Femur (tissue), 1 donor: ENCODE measurements at places on chromosomes 7 and 10.
A peak's percentile ranks its signal among the peaks of the same experiment; 100 is the strongest.

- no peak for DNase-seq
Measured at GRCh38 chr7:41574377-41574776, 128.5 kb downstream of the INHBA start.

GRCh38 chr7:129765352-129765751 is 153.8 kb downstream of the NRF1 start:
- no peak for DNase-seq

DNA sequence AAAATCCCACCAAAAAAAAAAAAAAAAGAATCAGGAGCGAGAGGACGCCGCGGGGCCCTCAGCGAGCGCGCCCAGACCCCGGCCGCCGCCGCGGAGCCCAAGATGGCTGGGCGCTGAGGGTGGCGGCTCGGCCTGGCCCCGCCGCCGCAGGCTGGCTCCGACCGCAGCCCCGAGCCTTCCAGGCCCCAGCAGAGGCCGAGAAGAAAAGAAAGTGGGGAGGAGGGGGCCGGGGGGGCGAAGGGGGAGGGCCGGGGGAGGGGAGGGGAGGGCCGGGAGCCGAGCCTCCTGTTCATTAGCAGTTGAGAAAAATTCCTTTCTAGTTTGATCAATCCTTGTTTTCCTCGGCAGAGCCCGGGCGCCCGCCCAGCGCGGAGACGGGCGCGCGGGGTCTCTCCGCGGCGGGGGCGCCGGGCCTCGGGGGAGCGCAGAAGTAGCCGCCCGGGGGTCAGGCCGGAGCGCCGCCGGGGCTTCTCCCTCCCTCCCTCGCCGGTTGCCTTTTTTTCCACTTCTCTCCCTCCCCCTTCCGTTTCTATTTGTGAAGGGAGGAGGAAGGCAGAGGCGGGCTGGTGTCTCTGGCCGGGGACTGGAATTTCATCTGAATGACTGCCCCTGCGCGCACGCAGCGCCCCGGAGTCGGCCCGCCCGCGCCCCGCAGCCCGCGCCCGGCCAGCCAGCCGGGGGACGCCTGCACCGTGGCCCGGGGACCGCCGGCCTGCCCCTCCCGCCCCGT is 778 bp upstream of the TRIM8 start:
- DNase-seq, result peak; percentile 87

DNA sequence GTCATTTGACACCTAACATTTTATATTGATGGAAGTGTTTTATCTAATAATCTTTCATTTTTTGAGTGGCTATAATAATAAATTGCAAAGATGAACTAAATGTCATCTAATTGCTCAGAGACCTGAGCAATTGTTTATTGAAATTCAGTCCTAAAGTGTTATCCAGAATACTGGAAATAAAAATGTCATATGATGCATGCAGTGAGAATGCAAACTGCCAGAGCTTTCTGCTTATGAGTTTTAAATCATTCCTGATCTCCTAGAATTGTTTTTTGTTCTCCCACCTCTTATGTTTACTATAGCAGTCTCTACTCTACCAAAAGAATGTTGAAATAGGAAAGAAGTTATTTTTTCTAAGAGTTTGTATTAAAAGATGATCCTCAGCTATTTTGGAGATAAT is 116.7 kb downstream of the FOXP2 start:
- DNase-seq, result no peak

GRCh38 chr10:1173091-1173490 is 116.9 kb downstream of the WDR37 start:
- DNase-seq, result no peak

DNA sequence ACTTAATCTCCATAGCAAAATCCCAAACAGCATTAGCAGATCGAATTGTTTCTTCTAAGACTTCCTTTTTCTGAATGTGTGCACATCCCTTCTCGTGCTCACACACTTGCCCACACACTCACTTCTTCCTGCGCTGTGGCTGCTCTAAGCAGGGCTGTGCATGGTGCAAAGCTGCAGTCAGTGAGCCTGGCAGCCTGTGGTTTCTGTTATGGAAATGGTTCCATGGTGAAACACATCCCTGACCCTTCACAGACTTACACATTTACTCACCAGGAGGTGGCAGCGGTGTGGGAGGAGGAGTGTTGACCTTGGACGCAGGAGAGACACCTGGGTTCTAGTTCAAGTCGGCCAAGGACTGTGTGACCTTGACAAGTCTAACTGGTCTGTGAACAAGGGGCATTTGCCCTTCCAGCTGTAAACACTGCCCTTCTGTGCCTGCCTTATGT is 24.9 kb downstream of the MTURN start:
- DNase-seq, result no peak
